ENCODE measurements at places on chromosomes 16 and 17.

DNA sequence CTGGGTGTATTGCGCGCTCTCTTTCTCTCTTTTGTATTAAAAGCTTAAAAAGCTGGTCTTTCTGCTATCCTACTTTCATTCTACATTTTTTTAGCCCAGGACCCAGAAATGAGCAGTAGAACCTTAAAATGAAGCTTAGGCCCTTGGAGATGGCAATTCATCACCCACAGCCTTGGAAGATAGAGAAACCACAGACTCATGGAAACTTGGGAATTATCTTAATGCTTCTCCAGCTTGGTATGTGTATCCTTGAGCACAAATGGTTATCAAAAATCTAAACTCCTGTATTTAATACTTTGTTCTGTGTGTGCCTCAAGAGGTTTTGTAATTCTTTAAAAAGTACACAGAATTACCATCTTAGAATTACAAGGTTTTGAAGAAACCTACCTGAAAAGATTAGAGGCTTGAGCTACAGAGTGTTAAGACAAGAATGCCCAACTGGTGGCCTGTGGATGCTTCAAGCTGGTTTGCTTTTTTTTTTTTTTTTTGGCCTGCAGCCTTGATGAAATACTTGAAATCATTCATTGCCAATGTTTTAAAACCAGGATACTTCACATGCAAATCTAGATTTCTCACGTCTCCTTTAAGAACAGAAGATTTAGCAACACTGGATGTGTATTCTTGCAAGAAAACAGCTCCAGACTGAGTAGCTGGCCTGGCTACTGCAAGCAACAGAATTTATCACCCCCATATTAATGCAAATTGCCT lies 105.0 kb downstream of the XYLT1 start:
- DNase-seq = no peak

- peak; percentile 86 for DNase-seq
These were observed 30.6 kb upstream of the ETV4 start for GRCh38 chr17:43576563-43577229.

- DNase-seq = no peak
These were observed 2.0 kb downstream of the TRIM47 start for GRCh38 chr17:75876190-75876937.

GRCh38 chr16:87701505-87701921 lies 64.3 kb downstream of the KLHDC4 start:
- no peak for DNase-seq

DNA sequence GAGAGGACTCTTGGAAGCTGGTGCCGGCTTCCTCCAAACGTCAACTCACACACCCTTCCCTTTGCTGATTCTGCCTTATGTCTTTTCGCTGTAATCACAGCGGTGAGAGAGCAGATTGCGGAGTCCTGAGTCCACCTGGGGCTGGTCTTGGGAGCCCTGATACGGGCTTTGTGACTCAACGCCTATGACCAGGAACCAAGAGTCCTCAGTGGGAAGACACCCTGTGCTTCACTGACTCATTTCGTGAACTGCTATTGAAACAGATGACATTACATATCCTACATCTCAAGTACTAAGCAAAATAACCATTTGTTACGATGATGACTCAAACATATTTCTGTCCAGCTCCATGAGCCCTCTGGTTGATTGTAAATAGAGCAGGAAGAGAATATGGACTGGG lies 90.7 kb upstream of the CREBBP start:
- no peak for DNase-seq

GRCh38 chr17:35849469-35850348 lies 19.0 kb downstream of the HEATR9 start:
- DNase-seq = peak; percentile 29

DNA sequence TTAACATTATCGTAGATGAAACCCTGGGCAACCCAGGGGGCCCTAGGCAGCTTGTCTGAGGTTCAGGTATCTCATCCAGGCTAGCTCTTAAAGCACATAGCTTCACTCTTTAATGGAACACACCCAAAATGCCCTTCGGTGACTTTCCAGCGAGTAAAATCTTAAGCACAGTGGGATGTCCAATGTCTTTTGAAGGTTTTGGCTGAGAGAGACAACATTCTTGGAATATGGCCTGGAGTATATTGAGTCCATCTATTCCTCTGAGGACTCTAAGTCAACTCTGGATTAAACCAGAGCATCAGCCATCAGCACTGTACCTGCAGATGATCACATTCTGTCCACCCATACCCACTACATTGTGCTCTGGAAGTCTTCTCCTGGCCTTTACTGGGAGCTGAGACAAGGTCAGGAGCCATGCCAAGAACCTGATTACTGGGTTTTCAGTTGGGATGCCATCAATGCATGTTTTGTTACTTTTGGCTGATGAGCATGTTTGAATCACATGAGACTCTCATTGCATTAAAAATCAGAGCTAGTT lies 63.4 kb upstream of the CDH11 start:
- no peak for DNase-seq

DNA sequence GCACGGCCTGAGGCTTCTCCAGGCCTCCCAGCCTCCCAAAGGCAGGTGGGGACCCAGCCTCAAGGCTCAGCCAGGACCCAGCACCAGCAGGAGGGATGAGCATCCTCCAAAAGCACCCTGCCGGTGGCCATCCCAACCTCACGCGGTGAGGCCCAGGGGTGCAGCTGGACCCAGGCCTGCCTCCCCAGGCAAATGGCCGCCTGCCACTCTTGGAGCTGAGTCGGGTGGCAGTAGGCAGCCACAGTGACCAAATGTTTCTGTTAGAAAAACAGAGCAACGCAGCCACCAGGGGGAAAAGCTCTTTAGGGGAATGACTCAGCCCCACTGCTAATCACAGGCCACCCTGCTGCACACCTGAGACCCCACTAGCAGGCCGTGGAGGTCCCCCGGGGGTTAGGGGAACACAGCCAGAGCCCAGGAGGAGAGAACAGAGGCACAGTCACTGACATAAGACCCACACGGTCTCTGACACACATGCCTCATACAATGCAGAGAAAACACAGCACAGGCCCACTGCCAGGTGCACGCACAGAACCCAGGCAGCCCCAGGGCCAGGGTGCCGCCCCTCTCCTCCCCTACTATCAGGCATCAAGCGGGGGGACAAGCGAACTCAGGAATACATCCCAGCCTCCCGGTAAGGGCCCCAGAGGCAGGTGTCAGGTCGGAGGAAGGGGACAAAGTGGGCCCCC lies 12.4 kb downstream of the BCAR1 start:
- DNase-seq = no peak

DNA sequence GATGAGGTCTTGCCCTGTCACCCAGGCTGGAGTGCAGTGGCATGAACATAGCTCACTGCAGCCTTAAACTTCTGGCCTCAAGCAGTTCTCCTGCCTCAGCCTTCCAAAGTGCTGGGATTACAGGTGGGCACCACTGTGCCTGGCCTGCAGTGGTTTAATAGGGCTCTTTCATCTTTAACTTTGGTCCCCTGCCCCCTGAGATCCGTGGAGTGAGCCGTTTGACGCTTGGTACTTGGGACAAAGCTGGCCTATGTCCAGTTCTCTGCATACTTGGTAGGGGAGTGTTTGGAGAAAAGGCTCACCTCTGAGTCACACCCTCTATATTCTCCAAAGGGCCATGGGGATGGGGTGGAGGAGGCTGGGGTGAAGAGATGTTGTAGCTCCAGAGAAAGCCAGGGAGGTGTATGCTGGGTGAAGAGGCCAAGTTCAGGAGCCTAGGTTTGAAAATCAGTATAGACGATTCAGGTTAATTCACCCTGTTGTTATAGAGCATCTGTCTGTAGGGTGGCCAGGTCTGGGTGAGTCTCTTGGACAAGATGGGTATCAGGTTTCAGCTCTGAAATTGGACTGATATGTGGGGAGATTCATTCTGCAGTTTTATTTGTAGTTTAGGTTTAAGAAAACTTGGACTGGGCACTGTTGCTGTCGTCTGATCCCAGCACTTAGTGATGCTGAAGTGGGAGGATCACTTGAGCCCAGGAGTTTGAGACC lies 17.6 kb downstream of the ABCC1 start:
- DNase-seq = no peak

- no peak for DNase-seq
These were observed 8.6 kb downstream of the BAHCC1 start for GRCh38 chr17:81403671-81404534.

DNA sequence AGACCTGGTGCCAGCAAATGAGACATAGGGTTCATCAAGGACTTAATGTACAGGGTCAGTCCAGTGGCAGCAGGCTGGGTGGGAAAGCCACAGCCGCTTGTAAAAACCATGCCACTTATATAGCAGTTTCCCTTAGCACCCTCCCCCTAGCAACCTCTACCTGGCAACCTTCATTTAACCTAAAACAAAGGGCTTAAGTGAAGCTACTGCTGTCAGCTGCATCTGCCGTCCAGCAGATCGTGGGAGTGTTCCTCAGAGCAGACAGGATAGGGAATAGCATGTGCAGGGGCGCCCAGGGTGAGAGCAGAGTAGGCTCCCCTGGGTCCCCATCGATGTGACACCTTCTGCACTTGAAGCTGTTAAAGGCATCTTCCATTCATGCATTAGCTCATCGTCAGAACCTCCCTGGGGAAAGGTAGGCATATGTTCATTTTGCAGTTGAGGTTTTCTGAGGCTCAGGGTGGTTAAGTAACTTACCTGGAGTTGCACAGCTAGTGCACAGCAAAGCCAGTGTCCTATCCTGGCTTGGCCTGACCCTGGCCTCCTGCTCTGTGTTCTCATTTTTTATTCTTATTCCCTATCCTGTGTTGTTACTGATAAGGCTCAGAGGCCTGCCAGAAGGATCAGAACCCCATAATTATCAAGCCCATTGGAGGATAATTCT lies 112.5 kb downstream of the SOCS1 start:
- DNase-seq = no peak

GRCh38 chr17:74543406-74543805 lies 2.5 kb downstream of the CD300C start:
- DNase-seq = no peak

- DNase-seq = no peak
These were observed 6.2 kb upstream of the TBKBP1 start for GRCh38 chr17:47687748-47688147.

DNA sequence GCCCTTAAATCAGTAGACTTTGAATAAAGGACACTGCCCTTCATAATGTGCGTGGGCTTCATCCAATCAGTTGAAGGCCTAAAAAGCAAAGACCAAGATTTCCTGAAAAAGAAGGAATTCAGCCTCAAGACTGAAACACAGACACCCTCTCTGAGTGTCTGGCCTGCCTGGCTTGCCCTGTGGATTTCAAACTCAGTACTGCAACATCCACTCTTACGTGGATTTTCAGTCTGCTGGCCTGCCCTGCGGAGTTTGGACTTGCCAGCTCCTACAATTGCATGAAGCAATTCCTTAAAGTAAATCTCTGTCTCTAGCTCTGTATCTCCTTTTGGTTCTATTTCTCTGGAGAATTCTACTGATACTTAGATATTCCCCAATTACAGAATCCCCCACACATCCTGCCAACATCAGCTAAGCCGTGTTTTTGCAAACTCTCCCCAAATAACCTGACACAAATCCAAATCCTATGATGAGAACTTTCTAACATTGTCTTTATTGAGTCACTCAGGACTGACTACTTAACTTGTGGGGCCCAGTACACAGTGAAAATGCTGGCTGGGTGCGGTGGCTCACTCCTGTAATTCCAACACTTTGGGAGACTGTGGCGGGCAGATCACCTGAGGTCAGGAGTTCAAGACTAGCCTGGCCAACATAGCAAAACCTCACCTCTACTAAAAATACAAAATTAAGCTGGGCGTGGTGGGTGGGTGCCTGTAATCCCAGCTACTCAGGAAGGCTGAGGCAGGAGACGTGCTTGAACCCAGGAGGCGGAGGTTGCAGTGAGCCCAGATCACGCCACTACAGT lies 7.2 kb upstream of the TNFRSF17 start:
- DNase-seq = no peak

GRCh38 chr17:60247836-60248461 lies 98.2 kb downstream of the CA4 start:
- DNase-seq = no peak

DNA sequence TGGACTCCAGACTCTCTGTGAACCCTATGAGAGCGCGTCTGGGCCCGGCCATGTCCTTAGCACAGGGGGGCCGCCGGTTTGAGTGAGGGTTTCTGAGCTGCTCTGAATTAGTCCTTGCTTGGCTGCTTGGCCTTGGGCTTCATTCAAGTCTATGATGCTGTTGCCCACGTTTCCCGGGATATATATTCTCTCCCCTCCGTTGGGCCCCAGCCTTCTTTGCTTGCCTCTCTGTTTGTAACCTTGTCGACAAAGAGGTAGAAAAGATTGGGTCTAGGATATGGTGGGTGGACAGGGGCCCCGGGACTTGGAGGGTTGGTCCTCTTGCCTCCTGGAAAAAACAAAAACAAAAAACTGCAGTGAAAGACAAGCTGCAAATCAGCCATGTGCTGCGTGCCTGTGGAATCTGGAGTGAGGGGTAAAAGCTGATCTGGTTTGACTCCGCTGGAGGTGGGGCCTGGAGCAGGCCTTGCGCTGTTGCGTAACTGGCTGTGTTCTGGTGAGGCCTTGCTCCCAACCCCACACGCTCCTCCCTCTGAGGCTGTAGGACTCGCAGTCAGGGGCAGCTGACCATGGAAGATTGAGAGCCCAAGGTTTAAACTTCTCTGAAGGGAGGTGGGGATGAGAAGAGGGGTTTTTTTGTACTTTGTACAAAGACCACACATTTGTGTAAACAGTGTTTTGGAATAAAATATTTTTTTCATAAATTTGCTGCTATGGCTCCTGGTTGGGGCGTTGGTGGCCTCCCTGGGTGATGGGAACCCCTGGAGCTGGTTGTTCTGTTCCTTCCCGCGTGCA lies 23.1 kb downstream of the STAT5A start:
- peak; percentile 89 for DNase-seq

GRCh38 chr17:77409282-77410161 lies 268.8 kb downstream of the SEC14L1 start:
- no peak for DNase-seq

DNA sequence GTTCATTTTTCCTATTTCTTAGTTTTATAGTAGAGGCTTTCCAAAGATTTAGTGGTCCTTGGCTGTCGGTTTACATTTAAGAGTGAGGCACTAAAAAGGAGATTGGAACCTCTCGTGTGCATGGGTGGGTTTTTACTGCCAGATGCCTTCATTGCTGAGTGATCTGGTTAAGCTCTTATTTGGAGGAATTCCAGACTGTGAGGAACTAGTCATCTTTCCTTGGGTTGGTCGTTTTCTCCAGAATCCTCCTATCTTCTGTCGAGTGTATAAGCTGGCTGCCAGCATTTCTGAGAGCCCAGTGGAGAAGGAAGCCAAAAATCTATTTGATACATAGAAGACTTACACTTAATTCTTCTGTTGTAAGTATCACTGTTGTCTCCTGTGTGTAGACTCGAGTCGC lies 22.6 kb downstream of the IST1 start:
- DNase-seq = no peak

DNA sequence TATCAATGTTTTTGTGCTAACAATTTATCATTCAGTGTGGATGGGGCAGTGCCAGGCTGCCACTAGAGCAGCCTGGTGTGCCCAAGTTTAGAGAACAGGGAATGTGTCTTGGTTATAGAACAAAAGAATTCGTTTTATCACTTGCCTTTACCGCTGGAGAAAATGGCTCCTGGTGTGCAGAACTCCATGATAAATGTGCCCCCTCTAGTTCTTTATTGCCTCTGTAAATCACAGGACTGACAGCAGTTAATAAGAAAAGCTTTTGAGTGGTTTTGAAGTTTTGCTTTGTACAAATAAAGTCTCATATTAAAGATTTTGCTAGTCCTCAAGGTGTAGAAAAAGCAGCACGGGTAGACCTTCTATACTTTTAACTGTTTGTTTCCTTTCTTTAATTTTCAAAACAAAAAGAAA lies 28.2 kb upstream of the PSMD7 start:
- no peak for DNase-seq

GRCh38 chr17:16480995-16481394 lies 11.0 kb downstream of the LRRC75A start:
- DNase-seq = no peak

- DNase-seq = no peak
These were observed 8.6 kb downstream of the ATP2A3 start for GRCh38 chr17:3955673-3955988.

GRCh38 chr16:72749091-72749490 lies 298.8 kb downstream of the ZFHX3 start:
- DNase-seq = no peak

Data from renal cortex interstitium (tissue), 15 donors.